ENCODE measurements at places on chromosomes 3 and 15.

- DNase-seq = no peak
These were observed 1042.0 kb downstream of the ROBO1 start for GRCh38 chr3:78725703-78726246.

DNA sequence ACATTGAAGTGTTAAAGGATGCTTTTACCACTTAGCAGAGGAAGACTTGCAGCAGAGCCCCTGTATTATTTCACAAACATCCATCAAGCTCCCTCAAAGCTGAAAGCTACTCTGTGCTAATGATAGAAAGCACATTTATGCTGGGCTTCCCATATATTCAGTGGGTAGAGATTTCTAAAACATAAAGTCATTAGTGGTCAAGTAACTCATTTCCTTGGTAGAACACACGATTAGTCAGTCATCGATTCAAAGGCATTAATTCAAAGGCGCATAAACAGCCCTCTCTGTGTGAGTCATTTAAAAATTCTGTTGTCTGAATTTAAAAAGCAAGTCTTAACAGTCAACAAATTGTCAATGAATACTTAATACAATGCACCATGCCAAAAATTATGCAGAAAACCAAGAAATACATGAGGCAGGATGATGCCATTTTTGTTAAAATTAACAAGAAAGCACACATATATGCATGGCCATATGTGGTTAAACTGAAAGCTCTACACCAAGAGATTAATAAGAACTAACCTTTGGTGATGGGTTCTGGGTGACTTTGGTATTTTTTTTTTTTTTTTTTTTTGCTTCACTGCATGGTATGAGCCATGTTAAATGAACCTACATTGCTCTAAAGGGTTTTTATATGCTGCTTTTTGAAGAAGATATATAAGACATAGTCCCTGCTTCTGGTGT, 61.7 kb downstream of the LDHAL6B start:
- DNase-seq = peak; percentile 85

DNA sequence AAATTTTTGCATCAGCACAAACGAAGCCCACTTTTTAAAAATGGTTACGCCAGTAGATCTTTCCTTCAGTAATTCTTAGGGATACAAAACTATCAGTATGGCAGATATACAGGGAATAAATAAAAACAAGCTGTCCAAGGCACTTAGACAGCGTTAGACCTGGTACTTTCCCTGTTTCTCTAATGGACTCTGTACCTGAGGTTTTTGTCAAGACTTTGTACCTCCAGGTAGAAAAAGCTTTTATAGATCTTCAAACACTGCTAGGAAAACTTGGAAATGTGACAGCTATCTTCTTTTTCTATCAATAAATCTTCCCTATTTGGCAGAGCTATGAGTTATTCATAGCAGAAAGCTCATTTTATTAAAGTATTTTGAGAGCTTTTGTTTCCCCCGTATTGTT, 477.8 kb downstream of the MAGI1 start:
- DNase-seq = no peak

DNA sequence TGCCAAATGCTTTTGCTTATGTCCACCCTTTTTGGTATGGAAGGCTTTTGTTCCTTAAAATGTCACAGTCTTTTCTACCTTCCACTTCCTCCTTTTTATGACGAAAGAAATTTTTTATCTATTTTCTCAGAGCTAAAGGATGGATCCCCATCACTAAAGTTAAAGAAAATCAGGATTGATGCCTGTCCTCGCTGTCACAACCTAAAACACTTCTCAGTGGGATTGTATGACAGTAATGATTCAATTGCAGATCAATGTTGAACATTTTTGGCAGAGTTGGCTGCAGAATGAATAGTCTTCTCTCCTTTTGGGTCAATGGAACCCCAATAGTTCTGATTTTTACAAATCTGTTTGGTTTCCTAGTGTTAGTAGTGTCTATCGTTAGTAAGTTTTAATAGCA, 549.8 kb upstream of the ROBO2 start:
- no peak for DNase-seq

DNA sequence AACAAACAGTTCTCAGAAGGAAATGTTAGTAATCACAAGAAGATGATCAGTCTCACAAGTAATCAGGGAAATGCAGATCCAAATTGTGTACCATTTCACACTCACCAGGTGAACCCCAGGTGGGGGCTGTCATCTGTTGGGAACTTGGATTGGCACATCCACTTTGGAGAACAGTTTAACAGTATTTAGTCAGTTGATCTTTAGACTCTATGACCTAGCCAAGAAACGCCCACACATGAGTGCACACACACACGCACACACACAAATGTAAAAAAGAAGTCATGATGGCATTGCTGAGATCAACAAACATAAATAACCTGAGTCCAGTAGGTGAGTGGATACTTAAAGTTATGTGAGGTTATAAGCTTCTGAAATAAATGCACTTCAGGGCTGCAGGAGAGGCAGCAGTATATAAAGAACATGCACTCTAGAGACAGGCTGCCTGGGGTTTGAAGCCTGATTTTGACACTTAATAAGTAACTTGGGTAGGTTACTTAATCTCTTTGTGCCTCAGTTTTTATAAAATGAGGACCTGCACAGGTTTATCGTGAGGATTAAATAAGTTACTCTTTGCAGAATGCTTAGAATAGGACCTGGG, 17.7 kb downstream of the ACVR2B start:
- DNase-seq = peak; percentile 17

DNA sequence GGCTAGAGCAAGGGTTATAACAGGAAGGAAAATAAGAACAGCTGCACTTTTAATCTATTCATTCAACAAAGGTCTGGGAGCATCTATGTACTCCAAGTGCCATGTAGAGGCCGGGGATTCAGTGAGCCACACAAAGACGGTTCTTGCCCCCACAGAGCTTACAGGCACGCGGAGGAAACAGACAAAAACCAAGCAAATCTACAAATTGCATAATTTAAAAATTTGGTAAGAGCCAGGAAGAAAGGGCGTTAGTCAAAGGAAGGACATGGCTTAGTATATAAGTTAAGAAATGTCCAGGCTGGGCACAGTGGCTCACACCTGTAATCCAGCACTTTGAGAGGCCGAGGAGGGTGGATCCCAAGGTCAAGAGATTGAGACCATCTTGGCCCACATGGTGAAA, 10.4 kb upstream of the GREM1 start:
- no peak for DNase-seq
